ENCODE measurements at places on chromosomes 7 and 10.

DNA sequence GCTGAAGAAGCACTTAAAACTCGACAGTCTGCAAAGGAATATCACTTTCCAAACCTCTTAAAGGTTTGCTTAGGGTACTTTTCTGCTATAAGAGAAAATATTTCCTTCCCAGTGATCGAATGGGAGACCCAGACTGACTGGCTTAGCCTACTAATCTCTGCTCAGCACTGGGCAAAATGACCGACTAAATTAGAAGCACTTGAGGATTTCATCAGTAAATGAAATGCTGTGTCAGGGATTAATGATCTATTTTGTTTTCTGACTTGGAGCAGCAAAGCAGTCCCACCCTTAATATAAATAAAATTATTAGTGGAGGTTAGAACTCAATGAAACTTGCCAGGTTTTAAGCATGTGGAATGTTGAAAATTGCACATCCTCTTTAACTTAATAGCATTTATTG is 411.6 kb downstream of the NEBL start:
- no peak for DNase-seq

GRCh38 chr10:113187063-113187777 is 237.2 kb downstream of the TCF7L2 start:
- DNase-seq = no peak

DNA sequence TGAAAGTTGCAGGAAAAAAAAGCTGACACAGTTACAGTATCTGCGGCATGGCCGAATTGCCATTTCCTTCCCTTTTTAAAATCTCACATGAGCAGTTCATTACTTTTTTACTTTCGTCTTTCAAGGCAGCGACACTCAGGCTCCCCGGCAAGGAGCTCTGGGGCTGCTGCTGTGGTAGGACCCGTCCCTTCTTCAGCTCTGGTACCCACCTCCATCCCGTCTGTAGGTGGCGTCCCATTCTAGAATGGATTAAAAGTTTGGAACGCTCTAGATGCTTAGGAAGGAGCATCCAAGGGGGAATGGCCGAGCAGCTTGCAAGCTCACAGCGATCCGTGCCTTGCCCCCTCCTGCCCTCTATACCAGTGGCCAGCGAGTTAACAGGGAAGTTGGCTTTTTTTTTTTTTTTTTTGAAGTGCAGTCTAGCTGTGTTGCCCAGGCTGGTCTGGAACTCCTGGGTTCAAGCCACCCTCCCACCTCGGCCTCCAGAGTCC is 22.8 kb upstream of the TTYH3 start:
- no peak for DNase-seq

GRCh38 chr7:68627247-68627864 is 970.9 kb upstream of the AUTS2 start:
- no peak for DNase-seq

Measured in muscle of arm (tissue), 14 donors.